ENCODE measurements at places on chromosomes 6 and 20. TPM values are rescaled to one million over a fixed set of nuclear protein-coding genes. Genes with fewer than 3 reads are reported as not detected.

ADGRF5 gene
- total RNA-seq = not detected

MEP1A gene
- total RNA-seq = not detected

LTB gene
- total RNA-seq = 52.3 TPM

SLC44A4 gene
- total RNA-seq = 0.10 TPM

PPIL6 gene
- not detected for total RNA-seq

FRK gene
- total RNA-seq = not detected

TNNC2 gene
- not detected for total RNA-seq

MYB gene
- 15.9 TPM for total RNA-seq

DNA sequence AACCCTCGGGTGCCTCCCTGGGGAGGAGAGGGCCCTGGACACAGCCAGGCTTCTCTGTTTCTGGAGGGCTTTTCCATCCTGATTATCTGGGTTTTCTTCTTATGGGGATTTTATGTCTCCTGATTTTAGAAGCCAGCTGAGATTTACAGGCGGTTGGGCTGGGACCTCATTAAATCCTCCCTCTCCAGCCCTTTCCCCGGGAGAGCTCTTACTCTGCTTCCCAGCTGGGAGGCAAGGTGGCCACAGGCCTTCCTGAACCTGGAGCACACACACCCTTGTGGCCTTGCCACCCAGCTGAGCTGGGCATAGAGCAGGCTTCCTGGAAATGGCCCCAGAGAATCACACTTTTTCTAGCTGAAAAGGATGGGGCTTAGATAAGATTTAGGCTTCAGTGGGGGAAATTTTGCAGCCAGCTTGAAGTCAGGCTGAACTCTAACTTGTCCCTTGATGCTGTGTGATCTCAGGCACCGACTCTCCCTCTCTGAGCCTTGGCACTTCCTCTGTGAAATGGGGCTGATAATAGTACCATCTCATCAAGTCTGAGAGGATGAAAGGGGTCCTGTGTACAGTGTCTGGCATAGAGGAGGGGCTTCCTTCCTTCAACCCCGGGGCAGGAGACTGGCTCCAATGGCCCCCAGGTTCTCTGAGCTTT lies 16.6 kb downstream of the VSTM2L start:
- no peak for DNase-seq

- DNase-seq = peak; percentile 28
Measured at GRCh38 chr6:72748759-72749158, 126.9 kb downstream of the KCNQ5 start.

- DNase-seq = no peak
Measured at GRCh38 chr6:73579851-73580246, 59.0 kb upstream of the EEF1A1 start.

DNA sequence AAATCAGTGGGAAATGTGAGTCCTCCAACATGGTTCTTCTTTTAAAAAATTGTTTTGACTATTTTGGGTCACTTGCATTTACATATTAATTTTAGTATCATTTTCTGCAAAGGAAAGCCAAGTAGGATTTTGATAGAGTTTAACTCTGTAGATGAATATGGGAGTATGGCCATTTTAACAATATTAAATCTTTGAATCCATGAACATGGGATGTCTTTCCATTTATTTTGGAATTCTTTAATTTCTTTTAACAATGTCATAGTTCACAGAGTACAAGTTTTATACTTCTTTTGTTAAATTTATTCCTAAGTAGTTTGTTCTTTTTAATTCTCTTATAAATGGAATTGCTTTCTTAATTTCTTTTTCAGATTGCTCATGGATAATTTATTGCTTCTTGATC lies 56.5 kb upstream of the ARMC2 start:
- no peak for DNase-seq

GRCh38 chr6:40413239-40413638 lies 173.9 kb downstream of the LRFN2 start:
- no peak for DNase-seq

- no peak for DNase-seq
Measured at GRCh38 chr6:25112322-25112773, 166.8 kb upstream of the CARMIL1 start.

DNA sequence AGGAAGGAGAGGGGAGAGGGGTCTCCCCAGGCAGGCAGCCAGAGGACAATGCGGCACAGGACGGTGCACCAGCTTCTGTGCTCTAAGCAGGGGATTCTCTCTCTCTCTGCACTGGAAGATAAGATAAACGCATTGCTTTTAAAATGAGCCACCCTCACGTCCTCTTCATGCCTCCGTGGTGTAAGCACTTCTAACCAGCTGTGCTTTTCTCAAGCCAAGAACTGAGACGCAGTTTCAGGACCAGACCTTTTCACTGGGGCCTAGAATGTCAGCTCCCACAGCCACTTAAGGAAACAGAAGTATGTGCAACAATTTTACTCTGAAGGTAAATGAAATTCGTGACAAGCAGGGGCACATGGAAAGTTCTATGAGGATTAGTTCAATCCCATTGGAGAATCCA lies 82.4 kb downstream of the PSMB1 start:
- no peak for DNase-seq

- no peak for DNase-seq
Measured at GRCh38 chr6:98146656-98147055, 687.7 kb upstream of the POU3F2 start.

DNA sequence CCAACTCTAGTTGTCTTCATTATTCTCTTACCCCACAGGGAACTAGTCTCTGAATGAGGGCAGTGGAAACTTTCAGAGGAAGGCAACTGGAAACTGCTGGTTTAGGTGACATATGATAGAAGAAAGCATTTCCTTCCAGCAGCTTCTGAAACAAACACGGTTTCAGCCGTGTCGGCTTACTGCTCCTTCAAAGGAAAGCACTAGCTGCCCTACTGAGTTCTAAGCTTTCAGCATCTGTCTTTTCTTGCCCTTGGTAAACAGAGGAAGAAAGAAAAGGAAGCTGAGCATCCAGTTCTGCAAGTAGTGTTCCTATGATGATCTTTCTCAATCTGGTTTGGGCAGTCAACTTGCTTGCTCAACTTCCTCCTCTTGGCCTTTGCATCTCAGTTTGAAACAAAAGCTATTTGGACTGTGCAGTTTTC lies 117.5 kb upstream of the CEP85L start:
- DNase-seq = peak; percentile 69

- DNase-seq = no peak
Measured at GRCh38 chr6:163522033-163522432, 107.5 kb downstream of the QKI start.
